Heart right ventricle (tissue), 16 donors: ENCODE measurements at places on chromosomes 3 and 15. TPM values are rescaled to one million over a fixed set of nuclear protein-coding genes. Genes with fewer than 3 reads are reported as not detected.

DNA sequence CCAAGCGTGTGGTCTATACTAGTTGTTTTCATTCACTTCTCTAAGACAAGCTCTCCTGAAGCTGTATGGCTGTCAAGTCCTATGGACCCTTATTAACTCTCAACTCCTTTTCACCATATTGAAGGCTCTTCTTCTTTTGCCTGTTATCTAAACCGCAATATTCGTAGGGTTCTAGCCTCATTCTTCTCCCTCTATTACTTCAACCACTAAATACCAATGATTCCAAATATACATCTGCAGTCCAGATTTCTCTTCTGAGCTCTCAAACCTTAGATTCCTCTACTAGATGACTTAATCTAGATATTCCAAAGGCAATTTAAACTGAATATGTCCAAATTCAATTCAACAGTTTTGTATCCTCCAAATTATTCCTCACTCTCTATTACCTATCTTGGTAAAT is 24.6 kb downstream of the AQR start:
- no peak overlapping the region for H3K27ac ChIP-seq
- H3K4me1 ChIP-seq, result no peaks in the 10 kb centered on the region

The KNL1 gene
- polyA plus RNA-seq, result 0.10 TPM

DNA sequence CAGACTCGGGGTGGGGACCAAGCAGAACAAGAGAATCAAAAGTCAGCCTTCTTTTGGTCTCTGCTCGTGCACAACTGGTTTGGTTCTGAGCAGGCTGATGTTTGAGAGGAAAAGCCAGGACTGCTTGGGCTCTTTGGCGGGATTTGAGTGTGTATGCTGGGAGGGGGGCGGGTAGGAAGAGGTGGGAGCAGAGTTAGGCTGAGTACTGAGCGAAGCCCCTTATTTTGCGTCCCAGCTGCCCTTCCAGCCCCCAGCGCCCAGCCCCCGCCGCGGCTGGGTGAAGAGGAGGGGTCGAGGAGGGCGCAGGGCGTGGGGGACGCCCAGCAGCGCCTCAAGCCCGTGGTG is 153.5 kb upstream of the GOLIM4 start:
- H3K4me1 ChIP-seq, result peaks cover 7% of the 10 kb centered on the region
- no peak overlapping the region for H3K27ac ChIP-seq
- no peak for DNase-seq
- H3K27me3 ChIP-seq, result peaks cover 62% of the 10 kb centered on the region
- H3K4me3 ChIP-seq, result peak overlapping the region; percentile 46
- H3K36me3 ChIP-seq, result no peaks in the 10 kb centered on the region

GRCh38 chr3:114494498-114494897 is 200.7 kb downstream of the TIGIT start:
- no peaks in the 10 kb centered on the region for H3K27me3 ChIP-seq
- H3K27ac ChIP-seq, result peak overlapping the region; percentile 68
- no peak overlapping the region for H3K4me3 ChIP-seq
- peaks cover 83% of the 10 kb centered on the region for H3K4me1 ChIP-seq
